Ammon's horn (tissue), 1 donor: ENCODE measurements at places on chromosomes 4 and X.

- DNase-seq = peak; percentile 73
Observed at GRCh38 chr4:170025523-170026252, 507 bp downstream of the MFAP3L start.

DNA sequence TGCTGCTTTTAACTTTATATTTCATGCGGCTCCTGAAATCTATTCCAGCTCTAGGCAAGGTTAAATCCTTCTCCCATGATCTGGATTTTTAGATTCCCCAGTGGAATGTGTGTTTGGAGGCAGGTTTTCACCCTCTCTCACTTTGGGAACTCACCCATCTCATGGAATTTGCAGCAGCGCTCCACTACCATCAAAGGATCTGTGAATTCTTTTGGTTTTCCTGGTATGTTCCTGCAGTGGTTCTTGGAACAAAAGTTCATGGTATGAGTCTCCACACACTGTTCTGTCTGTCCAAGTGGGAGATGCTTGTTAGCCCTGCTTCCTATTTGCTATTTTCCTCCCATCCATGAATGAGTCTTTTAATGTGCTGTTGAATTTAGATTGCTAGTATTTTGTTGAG, 14.0 kb downstream of the APOOL start:
- no peak for DNase-seq

DNA sequence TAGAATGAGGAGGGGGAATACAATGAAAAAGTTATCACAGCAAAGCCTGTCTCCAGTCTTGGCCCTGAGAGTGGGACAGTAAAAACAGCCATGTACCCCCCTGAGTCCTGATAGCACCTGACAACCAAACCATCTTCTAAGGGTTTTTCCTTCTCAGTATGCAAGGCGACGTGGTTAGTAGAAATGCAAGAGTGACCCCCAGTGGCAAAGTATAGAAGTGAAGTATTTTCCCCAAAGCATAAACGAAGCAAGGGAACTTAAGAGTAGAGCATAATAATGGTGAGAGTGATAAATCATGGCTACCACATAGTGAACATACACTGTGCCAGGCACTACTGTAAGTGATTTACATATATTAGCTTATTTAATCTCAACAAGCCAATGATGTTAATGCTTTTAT, 52.8 kb downstream of the FAM47C start:
- DNase-seq = peak; percentile 40

DNA sequence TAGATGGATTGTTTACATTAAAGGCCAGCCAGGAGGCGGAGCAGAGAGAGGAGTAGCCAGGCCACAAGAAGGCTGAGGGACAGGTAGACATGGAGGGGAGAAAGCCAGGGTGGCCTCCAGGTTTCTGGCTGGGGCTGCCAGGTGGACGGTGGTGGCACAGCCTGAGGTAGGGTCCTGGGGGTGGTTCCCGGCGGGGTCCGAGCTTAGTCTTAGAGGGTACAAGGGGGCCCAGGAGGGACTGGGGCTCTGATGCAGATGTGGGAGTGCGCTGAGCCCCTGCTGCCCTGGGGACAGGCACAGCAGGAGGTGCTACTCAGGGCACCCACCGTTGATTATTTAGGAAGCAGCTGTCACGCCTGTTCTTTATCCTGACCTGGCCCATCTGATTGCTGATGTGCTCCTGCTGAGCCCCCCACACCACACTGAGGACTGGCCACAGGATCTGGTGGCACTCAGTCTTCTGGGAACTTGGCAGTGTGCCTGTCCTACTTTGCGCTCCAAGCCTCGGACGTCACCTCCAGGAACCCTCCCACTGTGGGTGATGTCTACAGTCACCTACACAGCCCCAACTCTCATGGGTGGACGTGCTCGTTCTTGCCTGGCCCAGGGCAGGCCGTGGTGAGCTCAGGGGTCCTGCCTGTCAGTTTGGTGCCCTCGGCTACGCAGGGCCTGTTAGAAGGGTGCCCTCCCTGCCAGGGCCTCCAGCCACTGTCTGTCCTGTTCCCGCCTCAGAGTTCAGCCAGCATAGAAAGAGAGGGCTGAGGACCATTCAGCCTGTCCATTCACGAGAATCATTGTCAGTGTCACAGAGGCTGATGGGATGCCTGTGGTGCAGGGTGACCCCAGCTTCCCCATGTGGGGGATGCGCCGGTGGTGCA, 12.0 kb downstream of the WFS1 start:
- peak; percentile 73 for DNase-seq

DNA sequence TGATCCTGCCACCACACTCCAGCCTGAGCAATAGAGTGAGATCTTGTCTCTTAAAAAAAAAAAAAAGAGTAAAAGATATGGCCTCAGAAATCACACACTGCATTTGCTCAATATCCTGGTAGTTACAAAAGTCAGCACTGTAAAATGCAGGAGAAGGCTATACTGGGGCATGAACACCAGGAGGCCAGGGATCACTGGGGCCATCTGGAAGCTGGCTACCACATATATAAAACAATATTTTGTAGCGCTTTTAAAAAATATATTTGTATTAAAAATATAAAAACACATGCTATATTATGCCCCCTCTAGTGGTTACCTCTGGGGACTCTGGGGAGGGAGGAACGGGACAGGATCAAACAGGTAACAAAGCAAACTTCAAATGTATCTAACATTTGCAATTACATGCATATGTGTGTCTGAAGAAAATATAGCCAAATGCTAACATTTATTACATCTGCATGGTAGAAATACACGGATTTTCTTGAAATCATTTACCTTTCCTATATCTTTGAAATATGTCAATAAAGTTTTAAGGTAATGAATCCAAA, 4.0 kb downstream of the C4orf46 start:
- DNase-seq = no peak

- DNase-seq = no peak
Observed at GRCh38 chr4:77636902-77637301, 31.3 kb downstream of the CXCL13 start.

DNA sequence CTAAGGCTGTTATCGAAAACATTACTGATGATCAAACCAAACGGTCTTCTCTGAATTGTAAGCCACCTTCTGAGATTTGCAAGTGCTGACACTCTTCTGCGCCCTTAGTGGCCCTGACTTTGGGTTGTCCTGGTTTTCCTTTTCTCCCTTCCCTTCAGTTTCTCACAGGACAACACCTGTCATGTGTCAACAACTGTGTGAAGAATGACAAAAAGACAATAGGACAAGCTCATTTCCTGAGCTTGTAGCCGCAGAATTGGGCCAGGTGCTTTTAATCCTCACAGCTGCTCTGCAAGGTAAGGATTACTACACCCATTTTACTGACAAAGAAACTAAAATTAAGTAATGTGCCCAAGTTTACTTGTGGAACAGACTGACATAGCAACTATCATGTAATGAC, 44.9 kb upstream of the TXK start:
- DNase-seq = no peak

GRCh38 chrX:54994668-54995351, 822 bp upstream of the PFKFB1 start:
- DNase-seq = peak; percentile 7

GRCh38 chr4:111480510-111480909, 664.7 kb upstream of the FAM241A start:
- DNase-seq = no peak

DNA sequence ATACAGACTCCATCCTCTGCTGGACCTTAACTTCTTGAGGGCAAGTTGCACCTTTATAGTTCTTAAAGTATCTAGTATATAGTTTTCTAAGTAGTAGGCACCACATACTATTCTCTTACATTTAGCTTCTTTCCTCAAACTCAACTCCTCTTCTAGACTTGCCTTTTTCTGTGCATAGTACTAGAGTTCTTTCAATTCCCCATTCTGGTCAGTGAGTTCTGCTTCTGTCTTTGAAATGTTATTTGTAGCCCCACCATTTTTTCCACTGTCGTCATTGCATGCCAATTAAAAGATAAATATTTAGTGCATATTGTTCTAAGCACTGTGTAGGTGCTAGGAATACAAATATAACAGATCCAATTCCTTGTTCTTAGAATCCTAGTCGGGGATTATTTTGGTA, 31.6 kb downstream of the CDKL5 start:
- no peak for DNase-seq

- no peak for DNase-seq
Observed at GRCh38 chrX:72122621-72123337, 8.9 kb downstream of the RTL5 start.

DNA sequence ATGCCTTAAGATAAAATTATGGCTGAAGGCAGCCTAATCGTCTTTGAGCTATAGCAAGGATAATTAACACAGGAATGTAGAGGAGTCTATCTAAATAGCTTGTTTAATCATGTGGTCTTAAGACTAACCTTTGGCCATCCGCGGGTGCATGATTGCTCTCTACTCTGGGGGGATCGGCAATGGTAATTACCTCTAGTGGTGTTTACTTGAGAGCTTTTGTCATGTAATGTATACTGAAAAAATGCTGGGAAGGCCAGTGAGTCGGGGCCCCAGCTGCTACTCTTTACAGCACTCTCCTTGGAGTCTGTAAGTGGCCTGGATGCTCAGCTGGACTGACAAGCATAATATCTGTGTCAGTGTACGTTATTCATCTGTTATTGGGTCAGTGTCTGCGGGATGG, 65.5 kb upstream of the GNPDA2 start:
- no peak for DNase-seq

DNA sequence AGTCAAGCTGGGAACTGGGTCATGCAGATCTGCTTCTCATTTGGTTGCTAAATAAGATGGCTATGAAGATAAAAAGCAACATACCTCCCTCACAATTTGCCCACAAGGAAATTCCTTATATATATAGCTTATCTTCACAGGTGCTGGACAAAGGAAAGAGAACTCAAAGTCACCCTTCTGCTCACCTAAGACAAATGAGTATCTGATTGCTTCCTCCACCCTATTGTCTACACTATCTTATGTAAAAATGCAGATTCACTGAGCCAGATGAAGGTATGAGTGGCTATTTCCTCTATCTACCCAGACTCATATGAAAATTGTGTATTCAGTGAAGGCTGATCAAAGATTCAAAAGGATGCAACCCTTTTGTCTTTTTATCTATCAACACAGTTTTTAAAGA, 50.8 kb downstream of the CHM start:
- DNase-seq = no peak

- DNase-seq = no peak
Observed at GRCh38 chr4:137749466-137749865, 217.2 kb upstream of the PCDH18 start.

DNA sequence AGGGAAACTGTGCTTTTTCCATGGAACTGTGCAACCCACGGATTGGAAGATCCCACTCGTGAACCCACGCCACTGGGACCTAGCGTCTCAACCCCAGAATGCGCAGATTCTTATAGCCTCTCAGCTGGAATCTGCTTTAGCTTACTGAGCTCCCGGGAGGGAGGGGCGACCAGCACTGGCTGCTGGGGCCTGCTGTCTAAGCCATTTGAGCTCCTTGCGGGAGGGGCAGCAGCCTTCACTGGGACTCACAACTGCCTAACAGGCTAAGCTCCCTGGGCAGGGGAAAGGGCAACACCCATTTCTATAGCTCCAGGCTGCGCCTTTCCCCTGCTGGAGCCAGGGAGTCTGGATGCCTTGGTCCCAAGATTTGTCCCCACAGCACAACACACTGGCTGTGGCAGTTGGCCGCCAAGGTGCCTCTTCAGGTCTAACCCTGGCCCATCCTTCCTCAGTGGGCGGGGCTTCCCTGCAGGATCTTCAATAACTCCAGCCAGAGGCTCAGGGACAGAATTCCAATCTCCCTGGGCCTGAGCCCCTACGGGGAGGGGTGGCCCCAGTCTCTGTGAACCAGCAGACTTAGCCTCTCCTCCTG, 451.7 kb upstream of the PITX2 start:
- no peak for DNase-seq

GRCh38 chr4:76156635-76157034, 8.4 kb upstream of the NUP54 start:
- no peak for DNase-seq

GRCh38 chr4:24003496-24003895, 113.6 kb upstream of the PPARGC1A start:
- DNase-seq = no peak

- peak; percentile 67 for DNase-seq
Observed at GRCh38 chr4:123304151-123304964, 92.2 kb upstream of the SPRY1 start.

DNA sequence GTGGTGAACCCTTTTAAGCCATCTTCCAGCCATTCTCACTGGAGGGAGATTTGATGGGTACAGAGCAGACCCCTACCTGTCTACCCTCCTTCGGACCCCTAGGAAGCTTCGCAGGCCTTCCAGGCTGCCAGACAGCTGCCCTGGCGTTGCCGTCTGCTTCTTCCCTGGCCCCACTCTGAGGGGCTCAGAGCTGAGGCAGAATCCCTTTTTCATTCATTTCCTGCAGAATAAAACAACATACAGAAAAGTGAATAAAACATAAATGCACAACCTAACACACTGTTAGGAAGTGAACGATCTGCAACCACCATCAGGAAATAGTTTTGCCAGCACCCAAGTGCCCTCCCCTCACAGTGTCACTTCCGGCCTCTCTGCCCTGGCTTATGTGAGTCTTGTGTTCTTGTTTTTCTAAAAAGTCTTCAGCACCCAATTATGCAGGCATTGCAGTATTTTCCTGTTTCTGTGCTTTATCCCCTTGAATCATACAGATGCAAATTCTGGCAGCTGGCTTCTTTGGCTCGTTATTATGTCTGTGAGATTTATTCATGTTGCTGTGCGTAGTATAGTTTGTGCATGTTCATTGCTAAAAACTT, 5.6 kb upstream of the ADD1 start:
- peak; percentile 74 for DNase-seq

DNA sequence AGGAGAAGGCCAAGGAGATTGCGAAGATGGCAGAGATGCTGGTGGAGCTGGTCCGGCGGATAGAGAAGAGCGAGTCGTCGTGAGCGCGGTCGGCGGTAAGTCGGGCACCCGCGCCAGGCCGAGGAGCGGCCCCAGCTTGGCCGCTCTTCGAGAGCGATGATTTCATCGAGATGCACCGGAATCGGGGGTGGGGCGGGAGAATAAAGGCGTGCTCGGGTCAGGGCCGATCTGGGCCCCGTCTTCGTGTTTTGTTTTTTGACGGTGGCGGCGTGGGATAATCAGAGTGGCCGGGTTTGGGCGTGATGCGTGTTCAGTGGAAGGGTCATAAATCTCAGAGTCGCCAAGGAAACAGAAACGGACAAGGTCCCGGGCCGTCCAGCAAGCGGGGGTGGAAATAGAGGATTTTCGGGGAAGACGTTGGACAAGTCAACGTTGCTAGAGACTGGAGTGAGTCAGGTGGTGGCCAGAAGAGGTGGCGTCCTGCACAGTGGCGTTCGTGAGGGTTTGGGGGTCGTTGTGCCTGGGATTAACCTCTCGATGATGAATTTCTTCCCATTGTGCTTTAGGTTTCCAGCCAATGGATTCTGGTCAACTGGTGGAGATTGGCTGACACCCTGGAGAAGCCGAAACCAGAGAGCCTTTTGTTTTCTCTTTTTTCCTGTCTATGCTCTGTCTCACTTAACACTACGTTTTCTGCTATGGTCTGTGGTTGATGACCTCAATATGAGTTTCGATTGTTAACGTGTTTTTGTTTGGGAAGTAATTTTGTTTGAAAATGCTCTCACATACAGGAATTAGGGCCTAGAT, 882 bp downstream of the MRFAP1 start:
- no peak for DNase-seq

DNA sequence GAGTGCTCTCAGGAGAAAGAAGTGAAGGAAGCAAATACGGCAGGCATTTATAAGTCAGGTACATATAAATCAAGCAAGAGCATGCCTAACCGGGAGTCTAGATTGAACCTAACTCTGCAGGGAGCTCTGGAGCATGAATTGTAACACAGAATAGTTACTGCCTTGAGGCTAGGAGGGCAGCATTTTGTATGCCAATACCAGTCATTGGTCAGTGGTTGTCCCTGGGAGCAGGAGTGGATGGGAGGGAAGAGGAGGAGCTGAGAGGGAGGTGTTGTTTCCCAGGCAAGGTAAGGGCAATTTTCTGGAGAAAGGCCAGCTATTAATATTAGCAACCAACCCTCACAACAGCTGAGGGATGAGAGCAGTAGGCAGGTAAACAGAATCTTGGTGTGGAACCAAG, 224.7 kb upstream of the DCAF8L1 start:
- DNase-seq = no peak
